Activated naive CD8-positive, alpha-beta T cell treated with anti-CD3 and anti-CD28 coated beads for 36 hours (primary cell): ENCODE measurements at places on chromosomes 6 and 20. TPM values are rescaled to one million over a fixed set of nuclear protein-coding genes. Genes with fewer than 3 reads are reported as not detected.

Gene SLC44A4
- total RNA-seq: 0.30 TPM

Gene DOK5
- 4.1 TPM for total RNA-seq

Gene TMEM74B
- total RNA-seq: 1.9 TPM

Gene ARFGEF3
- total RNA-seq: 1.7 TPM

Gene DEFB132
- not detected for total RNA-seq

Gene GLP1R
- total RNA-seq: 0.43 TPM

DNA sequence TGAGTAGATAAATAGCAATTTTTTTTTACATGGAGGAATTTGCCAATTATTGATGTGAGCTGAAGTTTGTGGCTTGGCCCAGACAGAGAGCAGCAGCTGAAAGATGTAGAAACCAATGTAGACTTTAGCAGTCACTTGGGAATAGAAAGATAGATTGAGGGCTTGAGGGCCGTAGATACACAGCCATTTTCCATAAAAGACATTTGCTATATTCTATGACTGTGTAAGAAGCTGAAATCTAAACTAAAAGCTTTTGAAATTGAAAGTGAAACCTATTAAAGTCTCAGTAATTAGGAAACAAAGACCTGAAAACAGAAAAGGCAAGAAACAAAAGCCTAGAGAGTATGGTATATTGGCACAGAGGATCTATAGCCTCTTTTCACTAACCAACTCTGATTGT lies 332.7 kb downstream of the CENPW start:
- DNase-seq: no peak

- DNase-seq: no peak
Measured at GRCh38 chr20:44442298-44443070, 33.2 kb upstream of the TTPAL start.

DNA sequence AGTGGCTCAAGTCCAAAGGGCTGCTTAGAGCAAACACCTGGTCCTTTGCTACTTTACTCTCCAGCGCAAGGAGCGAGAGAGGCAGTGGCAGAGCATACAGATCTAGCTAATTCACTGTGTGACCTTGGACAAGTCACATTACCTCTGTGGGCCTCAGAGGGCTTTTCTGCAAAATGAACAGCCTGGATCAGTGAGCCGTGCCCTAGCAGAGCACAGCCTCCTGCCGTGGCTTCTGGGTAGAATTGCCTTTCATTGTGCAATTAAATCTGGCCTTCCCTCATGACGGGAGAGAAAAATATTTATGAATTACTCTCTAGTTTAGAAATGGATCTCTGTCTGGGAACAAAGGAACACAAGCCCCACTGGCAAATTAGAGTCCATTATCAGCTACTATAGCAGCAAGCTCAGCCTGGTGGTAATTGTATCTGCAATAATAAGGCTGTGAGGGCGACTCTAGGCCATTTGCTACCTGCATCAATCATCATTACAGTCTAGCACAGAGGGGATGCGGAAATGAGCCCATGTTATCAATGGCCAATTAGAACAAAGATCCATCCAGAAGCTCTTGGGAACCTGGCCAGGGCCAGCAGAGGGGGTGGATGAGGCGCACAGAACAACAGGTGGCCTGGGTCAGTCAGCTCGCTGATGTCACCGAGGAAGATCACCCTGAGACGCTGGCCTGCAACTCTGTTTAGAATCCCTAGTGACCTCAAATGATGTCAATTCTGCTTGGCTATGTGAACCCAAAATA lies 114.2 kb upstream of the LY86 start:
- no peak for DNase-seq

GRCh38 chr6:39927159-39927558 lies 7.1 kb downstream of the MOCS1 start:
- DNase-seq: no peak

GRCh38 chr6:159104931-159105330 lies 60.1 kb upstream of the TAGAP start:
- DNase-seq: peak; percentile 35

- DNase-seq: no peak
Measured at GRCh38 chr6:10520468-10520867, 683 bp upstream of the GCNT2 start.

DNA sequence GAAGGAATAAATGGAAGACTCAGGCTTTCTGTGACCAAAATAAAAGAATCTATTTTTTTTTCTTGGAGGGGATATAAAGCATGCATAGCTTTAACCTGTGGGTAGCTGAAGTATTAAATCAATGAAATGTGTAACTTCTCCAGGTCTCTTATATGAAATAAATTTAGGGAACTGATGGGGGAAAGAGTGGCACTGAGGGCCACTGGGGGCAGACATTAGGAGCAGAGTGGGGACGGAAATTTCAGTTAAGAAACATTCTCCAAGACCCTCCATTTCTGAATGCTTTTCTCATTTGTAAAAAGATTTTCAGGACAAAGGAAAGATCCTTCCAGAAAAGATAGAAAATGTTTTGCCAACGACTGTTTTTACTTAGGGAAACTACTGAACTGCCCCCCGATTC lies 131.0 kb downstream of the GPX5 start:
- DNase-seq: no peak

GRCh38 chr6:161418463-161418945 lies 144.6 kb upstream of the AGPAT4 start:
- no peak for DNase-seq

DNA sequence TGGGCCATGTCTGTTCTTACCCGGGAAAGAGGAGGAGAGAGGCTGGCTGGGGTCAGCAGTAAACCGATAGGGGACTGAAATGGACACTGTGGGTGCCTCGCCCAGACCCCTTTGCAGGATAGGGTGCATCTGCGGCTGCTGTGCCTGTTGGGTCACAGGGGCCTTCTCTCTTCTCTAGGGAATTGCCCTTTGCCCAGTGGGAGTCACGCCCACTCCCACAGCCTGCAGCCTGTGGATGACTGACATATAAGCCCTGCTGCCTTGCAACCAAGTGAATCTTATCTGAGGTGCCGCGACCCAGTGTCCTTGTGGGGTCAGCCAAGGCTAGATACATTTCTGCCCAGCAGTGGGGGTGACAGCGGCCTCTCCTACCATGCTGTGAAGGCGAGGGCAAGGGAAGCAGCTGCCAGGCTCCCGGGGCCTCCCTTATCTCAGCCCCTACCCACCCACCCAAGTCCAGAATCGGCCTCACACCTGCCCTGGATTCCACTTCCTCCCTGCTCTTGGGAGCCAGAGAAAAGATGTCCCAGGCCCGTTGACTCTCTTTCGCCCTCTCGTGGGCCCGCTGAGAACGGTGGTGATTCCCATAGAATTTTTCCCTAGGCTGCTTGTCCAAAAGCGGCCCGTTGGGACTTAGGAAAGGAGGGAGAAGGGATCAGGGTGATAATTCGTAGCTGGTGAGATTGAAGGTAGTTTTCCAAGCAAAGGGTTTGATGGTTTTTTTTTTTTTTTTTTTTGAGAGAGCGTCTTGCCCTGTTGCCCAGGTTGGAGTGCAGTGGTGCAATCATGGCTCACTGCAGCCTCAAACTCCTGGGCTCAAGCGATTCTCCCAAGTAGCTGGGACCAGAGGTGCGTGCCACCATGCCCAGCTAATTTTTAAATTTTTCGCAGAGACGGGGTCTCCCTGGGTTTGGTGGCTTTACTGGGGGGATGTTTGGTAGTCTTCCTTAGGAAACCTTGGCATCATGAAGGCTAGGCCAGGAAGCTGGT lies 76.4 kb upstream of the RNF24 start:
- peak; percentile 28 for DNase-seq

- DNase-seq: no peak
Measured at GRCh38 chr6:47161176-47161687, 119.1 kb upstream of the ADGRF1 start.

GRCh38 chr6:372336-372911 lies 19.1 kb upstream of the IRF4 start:
- no peak for DNase-seq

DNA sequence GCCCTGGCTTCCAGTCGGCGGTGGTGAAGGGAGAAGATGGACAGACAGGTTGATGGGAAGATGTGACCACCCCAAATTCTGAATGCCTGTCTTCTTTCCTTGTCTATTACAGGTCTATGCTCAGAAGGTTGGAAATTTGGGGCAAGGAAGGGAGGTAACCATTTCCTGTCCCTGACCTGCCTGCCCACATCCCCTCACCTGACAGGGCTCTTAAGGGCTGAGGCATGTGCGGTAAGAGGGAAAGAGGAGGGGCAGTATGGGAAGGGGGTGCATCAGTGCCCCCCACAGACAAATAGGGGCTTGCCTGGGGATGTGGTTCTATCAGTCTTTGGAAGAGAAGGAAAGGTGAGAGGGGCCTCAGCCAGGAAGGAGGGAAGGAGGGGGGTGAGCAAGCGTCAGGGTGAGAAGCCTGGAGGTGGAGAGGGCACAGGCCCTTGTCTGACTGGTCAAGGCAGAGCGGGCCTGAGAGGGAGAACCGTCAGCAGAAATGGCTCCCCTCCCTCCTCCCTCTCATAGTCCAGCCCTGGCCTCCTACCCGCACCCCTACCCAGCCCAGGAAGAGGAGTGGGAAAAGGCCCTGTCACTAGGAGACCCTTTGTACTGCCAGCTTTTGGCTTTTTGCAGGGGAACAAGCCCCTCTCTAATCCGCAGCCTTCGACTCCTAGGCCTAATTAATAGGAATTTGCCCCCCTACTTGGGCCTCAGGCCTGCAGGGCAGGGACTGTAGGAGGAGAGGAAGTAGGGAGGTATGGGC lies 104.4 kb upstream of the FOXP4 start:
- no peak for DNase-seq

- DNase-seq: no peak
Measured at GRCh38 chr6:125913145-125913544, 43.4 kb upstream of the HINT3 start.

DNA sequence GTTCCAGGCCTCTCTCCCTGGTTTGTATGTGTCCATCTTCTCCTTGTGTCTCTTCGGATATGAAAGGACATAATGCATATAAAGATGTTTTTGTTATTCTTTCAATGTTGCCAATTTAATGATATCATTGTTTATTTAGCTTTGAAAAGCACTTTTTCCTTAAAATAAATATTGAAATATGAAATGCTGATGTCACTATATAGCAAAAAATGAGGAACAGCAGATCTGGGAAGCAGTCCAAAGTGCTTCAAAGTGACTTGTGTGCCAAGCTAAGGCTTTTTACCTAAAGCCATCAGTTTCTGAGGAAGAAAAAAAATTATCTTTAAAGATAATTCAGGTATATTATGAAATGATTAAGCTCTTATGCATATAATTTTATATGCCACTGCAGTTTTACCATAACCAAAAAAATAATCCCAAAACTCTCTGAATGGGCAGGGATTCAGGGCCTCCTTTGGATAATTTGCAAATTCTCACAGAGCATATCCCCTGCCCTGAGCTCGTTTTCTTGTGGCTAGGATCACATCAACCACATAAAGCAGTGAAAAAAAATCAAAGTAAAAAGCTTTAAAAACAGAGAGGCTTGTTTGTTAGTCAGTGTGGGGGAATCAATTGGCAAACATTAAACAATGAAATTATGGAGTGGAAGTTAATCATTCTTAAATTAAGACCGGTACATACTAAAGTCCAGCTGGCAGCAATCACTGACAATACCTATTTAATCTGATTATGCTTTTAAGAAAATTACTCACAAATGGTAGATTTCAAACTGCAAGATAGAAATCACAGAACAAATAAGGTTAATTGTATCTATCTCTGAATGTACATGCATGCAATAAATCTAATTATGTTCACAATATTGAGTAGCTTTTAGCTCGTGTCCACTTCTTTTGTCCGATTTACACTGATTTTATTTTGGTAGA lies 1027.9 kb upstream of the ADGRB3 start:
- DNase-seq: no peak

DNA sequence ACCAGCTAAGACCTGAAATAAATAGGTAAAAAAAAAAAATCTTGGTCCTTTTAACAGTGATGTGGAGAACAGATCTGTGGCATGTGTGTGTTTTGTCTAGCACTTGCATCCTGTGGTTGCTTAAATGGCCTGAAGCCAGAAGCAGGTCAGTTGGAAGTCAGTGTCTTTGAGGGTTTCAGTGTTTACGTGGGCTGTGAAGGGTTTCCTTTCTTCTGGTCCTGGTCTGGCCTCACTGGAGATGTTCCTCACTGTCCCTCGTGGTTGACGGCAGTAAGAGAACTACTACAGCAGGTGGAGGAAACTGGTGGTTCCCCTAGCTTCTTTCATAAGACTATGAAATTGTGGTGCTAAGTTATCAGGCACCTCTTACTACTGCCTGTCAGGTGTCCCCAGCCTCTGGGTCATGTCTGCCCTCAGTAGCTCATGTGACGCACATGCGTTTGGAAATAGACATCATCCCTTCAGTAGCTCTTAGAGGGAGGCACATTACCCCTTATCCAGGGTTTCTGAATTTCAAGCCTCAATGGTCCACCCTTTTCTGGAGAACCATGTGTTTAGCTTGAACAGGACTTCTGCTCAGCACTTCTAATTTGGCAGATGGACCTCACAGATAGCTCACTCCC lies 59.4 kb upstream of the SCP2D1 start:
- DNase-seq: no peak
